CD4-positive, alpha-beta T cell treated with Interleukin-15 for 4 hours (primary cell): ENCODE measurements at places on chromosomes 12 and 14.

GRCh38 chr14:102693006-102693755 lies 84.1 kb upstream of the TRAF3 start:
- no peak for DNase-seq

DNA sequence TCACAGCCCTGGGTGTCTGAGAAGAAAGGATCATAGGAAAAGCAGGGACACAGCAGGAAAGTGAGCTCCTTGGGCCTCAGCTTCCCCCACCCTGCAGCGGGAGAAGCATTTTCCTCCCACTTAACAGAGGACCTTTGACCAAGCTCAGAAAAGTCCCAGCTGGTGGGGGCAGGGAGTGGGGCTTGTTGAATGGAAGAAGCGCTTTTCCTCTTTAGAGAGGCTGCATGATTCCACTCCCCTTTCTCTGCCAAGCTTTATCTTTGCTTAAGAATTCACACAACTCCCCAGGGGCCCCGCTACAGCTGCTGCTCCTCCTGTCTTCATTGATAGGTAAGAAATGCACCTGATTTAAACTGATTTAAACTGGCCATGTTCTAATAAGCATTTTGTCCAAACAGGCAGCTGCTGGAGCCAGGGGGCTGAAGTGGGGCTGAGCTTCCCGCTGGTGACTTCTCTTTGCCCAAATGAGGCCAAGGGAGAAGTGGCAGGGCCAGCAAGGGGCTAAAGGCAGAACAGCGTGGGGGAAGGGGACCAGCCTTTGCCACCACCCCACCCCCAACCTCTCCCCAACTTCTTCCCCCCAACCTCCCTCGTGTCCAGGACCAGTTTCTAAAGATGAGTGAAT lies 1.7 kb upstream of the PAPLN start:
- DNase-seq, result no peak

DNA sequence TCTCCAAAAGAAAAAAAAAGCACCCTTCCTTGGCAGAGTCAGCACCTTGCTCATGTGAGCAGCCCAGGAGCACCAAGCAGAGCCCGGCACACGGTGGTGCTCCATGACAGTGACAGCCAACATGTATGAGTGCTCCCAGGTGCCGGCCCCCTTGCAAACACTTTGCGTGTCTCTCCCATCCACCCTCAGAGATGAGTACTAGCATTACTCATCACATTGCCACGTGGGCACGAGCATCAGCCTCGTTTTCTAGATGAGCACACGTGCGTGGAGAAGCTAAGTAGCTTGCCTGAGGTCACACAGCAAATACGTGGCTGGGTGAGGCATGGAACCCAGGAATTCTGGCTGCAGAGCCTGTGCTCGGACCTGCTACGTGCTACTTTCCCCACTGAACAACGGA lies 177.9 kb upstream of the PRMT8 start:
- no peak for DNase-seq

DNA sequence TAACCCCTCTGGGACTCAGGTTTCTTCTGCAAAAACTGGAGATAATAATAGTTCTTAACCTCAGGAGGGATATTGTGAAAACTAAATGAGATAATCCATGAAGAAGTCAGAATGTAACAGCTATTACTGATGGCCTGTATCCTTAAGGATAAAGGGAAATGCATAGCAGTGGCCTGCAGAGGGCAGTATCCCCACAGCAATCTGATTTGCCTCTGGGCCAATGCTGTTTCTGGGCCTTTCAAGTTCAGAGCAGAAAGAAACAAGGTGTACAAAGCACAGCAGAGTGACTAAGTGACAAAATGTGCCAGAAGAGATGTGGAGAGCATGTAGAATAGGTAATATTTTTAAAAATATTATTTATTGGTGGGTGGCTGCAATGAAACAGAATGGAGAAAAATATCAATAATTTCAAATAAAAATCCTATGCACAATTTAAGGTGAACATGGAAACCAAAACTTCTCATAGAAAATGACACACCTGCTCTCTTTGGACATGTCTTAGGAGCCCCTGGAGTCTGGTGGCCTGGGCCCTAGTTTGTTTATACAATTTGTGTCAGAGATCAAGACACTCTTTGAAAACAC lies 90.3 kb downstream of the C12orf75 start:
- peak; percentile 47 for DNase-seq
